ENCODE measurements at places on chromosomes 5 and 9.

- DNase-seq, result no peak
Measured at GRCh38 chr5:124662181-124662781, 84.2 kb downstream of the ZNF608 start.

DNA sequence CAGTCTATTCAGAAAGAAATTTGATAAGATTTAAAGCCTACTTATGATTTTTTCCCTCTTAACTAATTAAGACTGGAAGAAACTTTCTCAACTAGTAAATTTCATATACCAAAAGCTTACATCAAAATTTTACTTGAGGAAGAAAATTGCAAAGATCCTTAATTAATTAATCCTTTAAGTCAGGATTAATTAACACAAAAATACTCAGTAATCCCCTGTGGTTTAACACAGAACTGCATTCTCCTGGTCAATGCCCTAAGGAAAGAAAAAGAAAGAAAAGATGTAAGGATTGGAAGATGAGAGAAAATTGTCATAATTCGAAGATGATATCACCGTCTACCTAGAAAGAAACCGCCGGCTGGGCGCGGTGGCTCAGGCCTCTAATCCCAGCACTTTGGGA lies 17.3 kb upstream of the RUFY1 start:
- no peak for DNase-seq

DNA sequence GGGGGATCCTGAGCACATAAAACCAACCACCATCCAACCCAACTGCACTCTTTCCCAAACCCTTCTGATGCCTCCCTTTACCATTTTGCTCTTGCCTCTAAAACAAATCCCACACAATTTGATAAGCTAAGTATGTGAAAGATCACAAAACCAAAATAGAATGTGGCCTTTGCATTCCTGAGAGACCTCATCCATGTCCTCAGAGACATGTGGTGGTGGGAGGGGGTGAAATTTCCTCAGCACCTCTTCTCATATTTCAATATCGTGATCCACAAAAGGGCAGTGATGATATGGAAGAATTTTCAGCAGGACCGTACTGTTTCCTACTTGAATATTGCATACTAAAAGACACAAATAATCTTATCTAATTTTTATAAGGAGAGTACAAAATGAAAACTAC lies 423.3 kb downstream of the TLE1 start:
- no peak for DNase-seq

- DNase-seq, result no peak
Measured at GRCh38 chr5:150297934-150298595, 4.6 kb downstream of the ARSI start.

DNA sequence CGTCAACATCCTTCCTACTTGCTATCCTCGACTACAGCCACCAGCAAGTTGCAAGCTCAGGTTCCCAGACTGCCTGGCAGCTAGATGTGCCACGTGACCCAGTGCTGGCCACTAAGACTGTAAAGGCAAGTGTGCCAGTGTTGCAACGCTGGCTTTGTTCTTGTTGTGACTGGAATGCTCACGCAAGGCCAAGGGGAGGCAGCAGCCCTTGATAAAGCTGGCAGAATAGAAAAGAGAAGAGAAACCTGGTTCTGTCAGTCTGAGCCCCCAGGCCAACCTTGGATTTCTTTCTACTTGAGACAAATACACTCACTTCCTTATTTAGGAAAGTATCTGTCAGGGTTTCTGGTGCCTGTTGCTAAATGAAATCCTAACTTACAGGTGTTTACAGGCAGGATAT lies 113.0 kb downstream of the KLHL3 start:
- DNase-seq, result no peak

- no peak for DNase-seq
Measured at GRCh38 chr5:68250661-68251298, 35.2 kb downstream of the PIK3R1 start.

GRCh38 chr5:151531581-151531980 lies 59.5 kb downstream of the FAT2 start:
- DNase-seq, result no peak

DNA sequence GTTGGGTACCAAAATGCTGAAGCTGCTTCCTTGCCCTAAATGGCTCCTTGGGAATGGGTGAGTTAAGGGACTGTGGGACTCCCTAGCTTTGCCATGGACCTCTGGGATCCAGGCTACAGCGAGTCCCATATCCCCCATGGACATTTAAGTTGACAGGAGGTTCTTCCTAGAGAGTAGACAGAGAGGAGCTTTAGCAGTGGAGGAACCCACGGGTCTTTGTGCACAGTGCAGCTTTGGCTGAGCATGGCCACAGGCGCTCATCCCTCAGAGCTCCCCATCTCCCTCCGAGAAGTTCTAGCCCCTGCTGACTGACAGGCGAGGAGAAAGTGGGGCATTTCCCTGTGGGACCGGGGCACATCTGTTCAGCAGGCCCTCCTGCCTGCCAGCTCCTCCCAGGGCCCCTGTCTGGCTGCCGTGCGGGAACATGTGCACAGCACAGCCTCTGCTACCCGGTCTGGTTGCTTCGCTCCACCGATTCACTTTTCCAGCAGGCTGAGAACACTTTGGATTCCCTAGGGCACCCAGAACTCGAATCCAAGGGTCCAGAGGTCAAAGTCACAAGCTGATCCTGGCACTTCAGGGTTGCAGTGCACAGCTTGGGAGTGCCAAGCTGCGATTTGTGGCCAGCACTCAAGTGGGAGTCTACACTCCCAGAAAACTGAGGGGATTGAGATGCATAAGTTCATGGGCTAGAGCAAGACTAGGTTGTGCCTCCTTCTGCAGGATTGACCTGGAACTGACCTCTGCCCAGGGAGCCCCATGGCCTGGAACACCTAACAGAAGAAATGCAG lies 40.6 kb upstream of the DMRTA1 start:
- no peak for DNase-seq

DNA sequence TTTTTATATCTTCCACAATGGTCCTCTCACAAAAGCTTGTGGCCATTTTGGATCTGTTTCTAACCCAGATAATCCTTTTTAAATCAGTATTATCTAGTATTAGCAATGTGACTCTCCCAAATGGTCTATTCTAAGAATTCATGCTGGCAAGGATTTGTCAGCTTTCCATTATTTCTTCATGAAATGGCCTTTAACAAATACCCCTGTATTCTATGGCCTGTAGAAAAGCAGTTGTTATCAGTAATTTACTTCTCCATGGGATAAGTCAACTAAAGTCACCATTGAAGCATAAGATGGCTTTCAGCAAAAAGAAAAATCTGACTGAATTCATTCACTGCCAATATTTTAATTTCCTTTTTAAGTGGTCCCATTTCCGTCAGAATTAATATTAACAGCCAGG lies 346.4 kb upstream of the FAM174A start:
- DNase-seq, result no peak

Measured in HuH-7.5 (cell line).